GM12878 (cell line): ENCODE measurements at places on chromosomes 7 and 10.

DNA sequence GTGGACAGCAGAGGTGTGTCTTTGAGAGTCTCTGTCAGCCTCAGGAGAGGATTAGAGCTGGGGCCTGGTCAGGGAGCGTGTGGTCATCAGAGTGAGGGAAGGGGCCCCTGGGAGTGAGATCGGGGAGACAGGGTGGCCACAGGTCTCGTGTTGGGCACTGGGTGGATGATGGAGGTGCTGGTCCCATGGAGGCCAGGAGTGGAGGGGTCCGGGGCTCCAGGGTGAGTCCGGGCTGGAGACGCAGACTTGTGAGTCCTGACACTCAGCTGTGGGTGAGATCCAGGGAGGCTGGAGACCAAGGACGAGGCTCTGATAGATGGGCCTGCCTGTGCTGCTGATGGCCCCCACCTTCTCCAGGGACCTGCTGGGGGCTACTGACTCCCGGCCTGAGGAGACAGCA, 88.6 kb downstream of the DYNC2I1 start:
- DNase-seq = no peak

GRCh38 chr10:76002262-76002854, 570.9 kb downstream of the LRMDA start:
- no peak for DNase-seq

- DNase-seq = no peak
Measured at GRCh38 chr7:50610521-50611277, 45.5 kb upstream of the DDC start.

DNA sequence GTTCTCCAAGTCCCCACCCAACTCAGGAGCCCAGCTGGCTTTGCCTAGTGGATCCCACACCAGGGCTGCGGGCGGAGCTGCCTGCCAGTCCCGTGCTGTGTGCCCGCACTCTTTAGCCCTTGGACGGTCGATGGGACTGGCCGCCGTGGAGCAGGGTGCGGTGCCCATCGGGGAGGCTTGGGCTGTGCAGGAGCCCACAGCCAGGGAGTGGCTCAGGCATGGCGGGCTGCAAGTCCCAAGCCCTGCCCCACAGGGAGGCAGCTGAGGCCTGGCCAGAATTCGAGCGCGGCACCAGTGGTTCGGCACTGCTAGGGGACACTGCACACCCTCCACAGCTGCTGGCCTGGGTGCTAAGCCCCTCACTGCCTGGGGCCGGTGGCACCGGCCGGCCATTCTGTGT, 159.7 kb downstream of the ANKRD30A start:
- no peak for DNase-seq

GRCh38 chr7:156903232-156903909, 10.4 kb upstream of the LMBR1 start:
- DNase-seq = no peak

DNA sequence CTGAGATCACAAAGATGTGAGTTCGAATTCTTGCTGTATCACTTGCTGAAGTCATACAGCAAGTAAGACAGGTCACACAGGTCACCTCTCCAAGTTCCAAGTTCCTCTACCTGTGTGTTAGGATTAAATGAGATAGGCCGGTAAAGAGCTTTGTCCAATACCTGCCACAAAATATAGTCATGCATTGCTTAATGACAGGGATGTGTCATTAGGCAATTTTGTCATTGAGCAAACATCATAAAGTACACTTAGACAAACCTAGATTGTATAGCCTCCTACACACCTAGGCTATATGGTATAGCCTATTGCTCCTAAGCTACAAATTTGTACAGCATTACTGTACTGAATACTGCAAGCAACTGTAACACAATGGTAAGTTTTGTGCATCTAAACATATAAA, 469.4 kb downstream of the KCNMA1 start:
- DNase-seq = no peak

DNA sequence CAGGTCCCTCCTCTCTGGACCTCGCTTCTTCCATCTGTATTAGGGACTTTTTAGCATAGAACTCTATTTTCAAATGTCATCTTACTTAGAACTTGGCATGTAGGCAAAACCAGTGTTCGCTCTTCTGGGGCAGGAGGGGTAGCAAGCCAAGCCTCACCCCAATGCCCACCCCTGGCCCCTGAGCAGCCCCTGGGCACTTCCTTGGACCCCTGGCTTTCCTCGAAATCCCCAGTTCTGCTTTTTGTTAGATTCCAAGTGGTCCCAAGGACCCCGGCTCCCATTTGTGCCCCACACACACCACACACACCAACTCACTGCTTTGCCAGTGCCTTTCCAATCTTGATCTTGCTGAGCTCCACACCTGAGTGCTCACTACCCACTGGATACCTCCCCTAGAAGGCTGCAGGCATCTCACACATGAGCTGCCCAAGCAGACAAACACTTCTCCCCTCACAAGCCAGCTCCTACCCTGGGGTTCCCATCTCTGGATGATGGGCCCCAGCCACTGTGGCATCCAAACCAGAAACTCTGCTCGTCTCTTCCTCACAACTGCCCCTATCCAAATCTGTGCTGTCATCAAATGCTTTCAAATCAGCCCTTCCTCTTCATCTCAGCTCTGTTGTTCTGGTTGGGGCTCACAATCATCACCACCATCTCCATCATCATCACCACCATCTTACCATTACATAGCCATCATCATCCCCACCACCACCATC, 167.9 kb upstream of the ZMIZ1 start:
- DNase-seq = no peak

- DNase-seq = no peak
Measured at GRCh38 chr7:101826081-101826835, 8.8 kb downstream of the CUX1 start.

DNA sequence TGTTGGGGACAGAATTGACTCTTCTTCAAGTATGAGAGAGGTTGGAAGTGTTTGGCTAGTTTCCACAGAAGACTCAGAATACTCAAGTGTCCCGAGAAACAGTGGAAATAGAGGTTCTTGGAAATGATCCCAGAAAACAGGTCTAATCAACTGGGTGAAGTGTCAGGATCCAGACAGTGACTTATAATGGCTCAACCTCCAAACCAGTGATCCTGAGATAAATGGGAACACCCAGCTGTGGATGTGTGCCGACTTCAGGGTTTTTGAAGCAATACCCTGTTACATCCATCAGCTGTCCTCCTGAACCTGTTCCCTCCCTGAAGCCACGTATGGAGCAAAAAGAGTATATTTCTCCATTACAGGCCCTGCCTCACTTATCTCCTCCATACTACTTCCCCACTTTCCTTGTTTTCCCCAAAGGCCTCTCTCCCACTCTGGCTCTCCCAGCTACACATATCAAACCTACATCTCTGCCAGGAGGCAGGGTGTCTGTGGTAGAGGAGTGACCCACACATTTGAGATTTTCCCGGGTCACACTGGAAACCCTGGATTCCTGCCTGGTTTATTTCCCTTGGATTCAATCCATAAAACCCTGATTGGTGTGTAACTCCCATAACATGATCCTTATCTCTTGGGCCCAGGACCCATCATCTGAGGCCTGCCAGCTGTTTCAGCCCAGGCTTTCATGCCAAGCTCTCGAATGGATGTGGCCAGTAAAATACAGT, 17.6 kb upstream of the ELOVL3 start:
- no peak for DNase-seq

- DNase-seq = no peak
Measured at GRCh38 chr10:104342941-104343411, 4.7 kb upstream of the ITPRIP start.

DNA sequence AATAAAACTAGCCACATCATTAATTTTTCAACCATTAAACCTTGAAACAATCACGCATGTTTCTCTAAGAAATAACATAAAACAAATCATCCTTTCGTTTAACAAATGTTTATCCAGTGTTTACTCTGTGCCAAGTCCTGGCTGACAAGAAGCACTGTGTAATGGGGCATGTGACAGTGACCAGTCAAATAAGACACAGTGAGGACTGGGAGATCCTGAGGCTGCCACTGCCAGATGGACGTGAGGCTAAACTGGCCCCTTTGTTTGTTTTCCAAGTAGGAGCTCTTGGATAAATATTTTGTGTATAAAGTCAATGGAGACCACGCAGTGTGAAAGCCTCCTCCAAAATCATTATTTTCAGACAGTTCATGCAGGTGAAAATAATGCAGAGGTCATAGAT, 626.2 kb downstream of the SUGCT start:
- no peak for DNase-seq

GRCh38 chr7:13132314-13132713, 444.9 kb downstream of the ARL4A start:
- DNase-seq = no peak

GRCh38 chr10:100895896-100896295, 16.9 kb upstream of the SLF2 start:
- no peak for DNase-seq
